ENCODE measurements at places on chromosomes 4 and X.

- no peak for DNase-seq
These were observed 939.8 kb downstream of the GLUD2 start for GRCh38 chrX:121987163-121987562.

DNA sequence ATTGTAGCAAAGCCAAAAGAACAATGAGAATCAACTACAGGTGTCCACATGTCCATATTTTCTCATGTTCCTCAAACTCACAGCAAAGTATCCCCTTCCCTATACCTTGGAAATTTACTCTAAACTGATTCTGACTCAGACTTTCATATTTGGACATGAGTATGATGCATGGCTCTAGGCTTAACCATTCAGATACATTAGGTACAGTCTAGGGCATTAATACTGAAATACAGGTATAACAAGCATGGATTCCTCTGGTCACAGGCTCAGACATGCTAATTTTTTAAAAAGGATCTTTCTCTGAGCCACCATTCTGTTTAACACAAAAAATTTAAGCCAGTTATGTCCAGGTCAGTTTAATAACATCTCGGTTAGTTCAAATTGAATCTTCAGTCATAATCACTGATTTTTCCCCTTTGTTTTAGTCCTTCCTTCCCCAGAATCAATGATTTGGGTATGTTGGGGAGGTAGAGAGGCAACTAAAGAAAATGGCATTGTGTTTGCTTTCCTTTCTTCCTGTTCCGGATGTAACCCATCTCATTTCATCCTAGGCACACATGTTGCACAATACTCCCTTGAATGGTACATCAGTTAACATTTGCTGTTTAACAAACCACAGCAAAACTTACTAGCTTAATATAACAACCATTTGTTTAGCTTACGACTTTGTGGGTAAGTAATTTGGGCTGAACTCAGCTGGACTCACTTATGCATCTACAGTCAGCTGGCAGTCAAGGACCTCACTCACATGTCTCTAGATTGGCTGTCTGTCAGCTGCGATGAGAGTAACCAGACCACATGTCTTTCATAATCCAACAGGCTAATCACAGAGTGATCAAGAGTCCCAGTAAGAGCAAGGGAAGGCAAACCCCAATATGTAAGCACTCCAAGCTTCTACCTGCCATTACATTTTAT is 75.3 kb upstream of the GRIA3 start:
- DNase-seq: no peak

- no peak for DNase-seq
These were observed 1.2 kb upstream of the PDZD4 start for GRCh38 chrX:153831429-153832150.

DNA sequence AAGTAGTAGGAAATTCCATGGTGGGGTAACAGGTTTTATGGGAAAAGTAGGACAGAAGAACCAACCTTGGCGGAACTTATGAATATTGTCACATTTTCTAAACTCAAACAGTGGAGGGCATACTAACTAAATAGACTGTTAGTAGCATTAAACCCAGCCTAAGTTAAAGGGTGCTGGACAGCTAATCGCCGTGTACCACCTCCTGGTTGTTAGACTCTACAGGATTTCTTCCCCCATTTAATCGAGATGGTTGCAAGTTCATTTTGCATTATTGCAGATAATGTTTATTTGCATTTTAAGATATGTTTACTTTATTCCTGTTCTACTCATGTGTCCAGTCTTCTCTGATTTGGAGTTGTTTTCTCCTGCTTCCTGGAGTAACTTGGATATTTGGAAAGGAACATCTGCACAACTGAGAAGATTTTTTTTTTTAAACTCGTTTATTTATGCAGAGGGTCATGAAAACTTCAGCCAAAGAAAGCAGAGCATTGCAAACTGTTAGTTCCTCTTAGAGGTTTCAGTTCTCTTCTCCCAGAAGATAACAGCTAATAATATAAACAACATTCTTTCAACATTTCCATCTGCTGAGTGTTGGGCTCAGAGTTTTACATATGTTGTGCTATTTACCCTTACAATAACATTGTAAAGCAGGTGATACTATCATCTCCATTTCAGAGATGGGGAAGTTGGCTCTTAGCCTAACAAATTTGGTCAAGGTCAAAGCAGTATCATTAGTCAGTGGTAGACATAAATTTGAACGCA is 51.5 kb upstream of the TBC1D9 start:
- DNase-seq: no peak

DNA sequence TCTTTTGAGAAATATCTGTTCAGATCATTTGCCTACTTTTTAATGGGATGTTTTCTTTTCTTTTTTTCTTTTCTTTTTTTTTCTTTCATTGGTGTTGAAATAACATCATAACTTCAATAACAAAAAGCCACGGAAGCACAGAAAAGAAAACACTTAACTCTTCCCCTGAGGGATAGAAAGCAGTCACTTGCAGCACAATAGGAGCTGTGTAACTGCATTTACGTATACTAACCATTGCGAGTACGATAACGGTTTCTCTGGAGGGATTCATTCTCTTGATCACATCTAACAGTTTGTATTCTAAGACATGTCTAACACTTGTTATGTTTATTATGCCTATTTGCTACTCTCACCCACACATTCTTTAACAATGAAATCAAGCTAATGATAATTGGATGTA is 27.3 kb downstream of the C4orf46 start:
- no peak for DNase-seq
